Peyer's patch (tissue), 4 donors: ENCODE measurements at places on chromosomes 1 and 21. TPM values are rescaled to one million over a fixed set of nuclear protein-coding genes. Genes with fewer than 3 reads are reported as not detected.

PGLYRP4 gene
- total RNA-seq: not detected

NT5C1A gene
- not detected for total RNA-seq

PCSK9 gene
- total RNA-seq: 18.4 TPM

RYR2 gene
- total RNA-seq: 1.2 TPM

IRF2BP2 gene
- total RNA-seq: 90.7 TPM

CD52 gene
- total RNA-seq: 135 TPM

GRCh38 chr1:24955161-24955560, 25.1 kb upstream of the RUNX3 start:
- DNase-seq: peak; percentile 27
- H3K4me3 ChIP-seq: no peak overlapping the region
- H3K4me1 ChIP-seq: no peaks in the 10 kb centered on the region
- no peaks in the 10 kb centered on the region for H3K27me3 ChIP-seq
- H3K27ac ChIP-seq: peak overlapping the region; percentile 35

- no peaks in the 10 kb centered on the region for H3K27me3 ChIP-seq
- DNase-seq: no peak
- no peak overlapping the region for H3K27ac ChIP-seq
- no peaks in the 10 kb centered on the region for H3K4me1 ChIP-seq
- no peak overlapping the region for H3K4me3 ChIP-seq
- H3K36me3 ChIP-seq: no peaks in the 10 kb centered on the region
These were observed 18.2 kb upstream of the RHOU start for GRCh38 chr1:228717081-228717480.

DNA sequence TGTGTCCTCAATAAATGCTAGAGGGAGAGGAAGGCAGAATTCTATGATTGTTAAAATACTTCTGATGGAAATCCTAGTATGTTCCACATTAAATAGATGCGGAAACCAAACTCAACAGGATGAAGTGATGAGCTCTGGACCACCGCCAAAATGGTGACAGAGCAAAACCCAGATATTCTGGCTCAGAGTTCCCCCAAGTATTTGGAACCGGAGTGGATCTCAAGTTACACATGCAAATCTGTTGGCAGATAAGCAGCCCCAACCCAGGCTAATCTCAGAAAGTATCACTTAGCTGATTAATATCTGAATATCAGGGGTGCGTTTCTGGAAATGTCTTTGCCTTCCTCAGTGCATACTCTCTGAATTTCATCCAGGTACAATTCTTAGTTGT, 17.4 kb upstream of the GRHL3 start:
- H3K4me1 ChIP-seq: peaks cover 7% of the 10 kb centered on the region
- no peaks in the 10 kb centered on the region for H3K36me3 ChIP-seq
- H3K27me3 ChIP-seq: no peaks in the 10 kb centered on the region
- no peak for DNase-seq
- H3K27ac ChIP-seq: no peak overlapping the region

GRCh38 chr1:25593861-25594260, 22.7 kb upstream of the MAN1C1 start:
- H3K4me1 ChIP-seq: no peaks in the 10 kb centered on the region
- no peak overlapping the region for H3K27ac ChIP-seq
- no peak overlapping the region for H3K4me3 ChIP-seq
- no peak for DNase-seq
- H3K27me3 ChIP-seq: no peaks in the 10 kb centered on the region
- no peaks in the 10 kb centered on the region for H3K36me3 ChIP-seq

GRCh38 chr1:76659171-76659940, 207.9 kb upstream of the ST6GALNAC5 start:
- no peaks in the 10 kb centered on the region for H3K27me3 ChIP-seq

DNA sequence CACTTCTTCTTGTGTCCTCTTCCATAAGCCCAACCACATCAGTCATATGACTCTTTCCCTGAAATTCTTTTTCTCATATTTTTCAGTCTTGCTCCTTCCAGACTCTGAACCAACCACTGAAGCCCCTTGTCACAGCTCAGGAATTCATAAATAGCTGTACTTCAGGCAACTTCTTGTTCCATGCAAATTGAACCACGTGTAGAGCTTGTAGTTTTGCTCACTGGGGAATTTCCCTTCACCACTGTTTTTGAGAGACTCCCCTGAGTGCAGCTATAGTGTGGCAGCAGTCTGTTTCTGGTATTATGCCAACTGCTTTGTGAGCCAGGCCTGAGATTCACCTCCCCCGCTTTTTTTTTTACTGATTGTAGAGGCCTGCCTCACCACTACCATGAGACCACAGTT, 150.3 kb upstream of the SPAG17 start:
- H3K27ac ChIP-seq: no peak overlapping the region
- no peak for DNase-seq
- H3K27me3 ChIP-seq: no peaks in the 10 kb centered on the region
- H3K4me3 ChIP-seq: no peak overlapping the region

- no peak overlapping the region for H3K27ac ChIP-seq
- no peak for DNase-seq
- H3K4me1 ChIP-seq: no peaks in the 10 kb centered on the region
- no peak overlapping the region for H3K4me3 ChIP-seq
These were observed 370.4 kb upstream of the ST6GALNAC5 start for GRCh38 chr1:76496871-76497270.

GRCh38 chr1:199862047-199862446, 165.5 kb upstream of the NR5A2 start:
- H3K4me3 ChIP-seq: no peak overlapping the region
- H3K27me3 ChIP-seq: no peaks in the 10 kb centered on the region
- no peak overlapping the region for H3K27ac ChIP-seq

DNA sequence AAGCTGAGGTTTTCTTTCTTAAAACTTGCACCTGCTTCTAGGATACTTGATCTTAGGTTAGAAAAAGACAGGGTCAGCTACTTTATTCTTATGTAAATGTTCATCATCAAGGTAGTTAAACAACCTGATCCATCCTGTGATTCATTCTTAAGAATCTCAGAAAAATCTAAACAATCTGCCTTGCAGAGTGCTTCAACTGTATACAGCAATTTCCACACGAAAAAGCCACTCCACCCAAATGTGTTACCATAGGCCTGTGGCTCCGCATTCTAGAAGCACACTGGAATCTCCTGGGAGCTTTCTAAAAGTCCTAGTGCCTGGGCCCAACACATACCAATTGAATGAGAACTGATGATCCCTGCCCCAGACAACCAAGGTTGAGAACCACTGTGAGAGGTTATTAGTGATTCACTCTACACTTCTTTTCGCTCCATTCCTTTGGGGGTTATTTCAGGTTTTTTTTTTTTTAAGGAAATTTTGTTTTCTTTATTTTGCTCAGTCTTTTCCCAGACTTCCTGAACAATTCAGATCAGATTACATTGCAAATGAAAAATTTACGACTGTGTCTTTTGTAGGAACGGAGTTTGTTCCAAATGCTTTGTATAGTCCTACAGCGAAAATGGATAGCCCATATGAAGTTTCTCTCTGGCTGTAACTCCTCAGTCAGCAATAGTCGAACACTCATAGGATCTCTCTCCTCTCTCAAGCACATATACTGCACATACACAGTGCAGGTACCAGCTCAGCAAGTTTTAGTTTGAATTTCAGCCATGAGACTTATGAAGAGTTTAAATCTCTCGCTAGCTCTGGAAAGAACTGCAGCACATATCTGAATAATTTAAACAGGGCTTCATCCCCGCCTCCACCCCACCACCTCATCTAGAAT, 16.1 kb downstream of the SMYD2 start:
- H3K27me3 ChIP-seq: no peaks in the 10 kb centered on the region
- no peak overlapping the region for H3K27ac ChIP-seq
- no peak for DNase-seq
- H3K4me3 ChIP-seq: no peak overlapping the region
